ENCODE measurements at places on chromosomes 6 and 20. TPM values are rescaled to one million over a fixed set of nuclear protein-coding genes. Genes with fewer than 3 reads are reported as not detected.

SRMS gene
- total RNA-seq: not detected

FABP7 gene
- 3.6 TPM for total RNA-seq

- no peak for DNase-seq
Measured at GRCh38 chr6:20098267-20098876, 113.9 kb downstream of the MBOAT1 start.

DNA sequence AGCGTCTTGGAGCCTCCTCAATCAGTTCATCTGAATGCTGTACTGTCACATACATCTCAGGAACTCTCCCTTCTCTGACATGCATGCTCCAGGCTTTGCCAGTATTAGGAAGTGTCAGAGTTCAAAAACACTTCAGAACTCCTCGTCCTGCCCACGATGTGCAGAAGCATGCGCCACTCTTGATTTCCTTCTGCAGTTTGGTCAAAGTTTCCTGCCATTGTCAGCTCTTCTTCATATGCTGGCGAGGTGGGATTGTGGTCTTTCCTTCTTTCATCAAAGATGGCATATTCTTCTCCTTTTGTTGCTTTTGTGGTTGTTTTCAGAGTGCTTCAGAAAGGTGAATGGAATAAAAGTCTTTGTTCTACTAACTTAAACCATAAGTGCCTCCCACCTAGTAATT is 21.0 kb downstream of the SLC13A3 start:
- DNase-seq: no peak

- DNase-seq: no peak
Measured at GRCh38 chr20:63062188-63063140, 55.7 kb upstream of the BHLHE23 start.

DNA sequence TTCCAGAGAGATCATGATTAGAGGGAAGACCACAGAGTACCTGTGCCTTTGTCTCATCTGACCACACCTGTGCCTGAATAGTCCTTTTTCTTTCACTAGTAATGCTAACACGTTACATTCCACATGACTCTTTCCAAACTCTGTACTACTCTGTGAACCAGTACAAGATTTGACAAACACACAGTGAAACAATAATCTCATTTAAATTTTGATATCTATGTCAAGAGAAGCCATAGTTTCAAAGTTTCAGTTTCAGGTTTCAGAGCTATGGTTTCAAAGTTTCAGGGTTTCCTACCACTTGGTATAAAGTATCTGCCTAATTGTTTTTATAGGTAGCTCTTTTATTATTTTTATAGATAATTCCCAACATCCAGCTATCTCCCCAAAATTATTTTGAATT is 62.0 kb upstream of the PHACTR2 start:
- DNase-seq: no peak

GRCh38 chr6:22613051-22613450 is 43.7 kb downstream of the HDGFL1 start:
- DNase-seq: no peak

DNA sequence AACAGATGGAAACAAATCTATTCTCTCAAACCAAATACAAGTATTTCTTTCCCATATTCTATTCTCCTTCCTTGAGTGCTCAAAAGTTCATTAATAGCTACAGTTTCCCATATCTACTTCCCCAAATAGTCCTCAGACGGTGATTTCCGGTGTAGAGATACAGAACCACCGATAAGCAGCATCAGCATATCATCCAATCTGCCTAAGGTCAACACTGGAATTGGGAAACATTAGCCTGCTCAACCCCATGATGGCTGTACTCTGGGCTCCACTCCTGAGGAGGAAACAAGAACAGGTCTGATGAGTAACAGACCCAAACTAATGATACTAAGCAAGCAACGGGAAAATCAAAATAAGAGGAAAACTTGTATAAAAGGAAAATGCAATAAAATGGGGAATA is 115.6 kb downstream of the EPB41L2 start:
- DNase-seq: no peak

RBPJL gene
- not detected for total RNA-seq

SIGLEC1 gene
- total RNA-seq: not detected

- no peak for DNase-seq
Measured at GRCh38 chr6:21935561-21936028, 342.0 kb downstream of the SOX4 start.

FAM210B gene
- total RNA-seq: 20.1 TPM

- DNase-seq: no peak
Measured at GRCh38 chr20:43895235-43895634, 19.4 kb upstream of the TOX2 start.

GRCh38 chr6:3244003-3244831 is 14.5 kb upstream of the PSMG4 start:
- no peak for DNase-seq

DNA sequence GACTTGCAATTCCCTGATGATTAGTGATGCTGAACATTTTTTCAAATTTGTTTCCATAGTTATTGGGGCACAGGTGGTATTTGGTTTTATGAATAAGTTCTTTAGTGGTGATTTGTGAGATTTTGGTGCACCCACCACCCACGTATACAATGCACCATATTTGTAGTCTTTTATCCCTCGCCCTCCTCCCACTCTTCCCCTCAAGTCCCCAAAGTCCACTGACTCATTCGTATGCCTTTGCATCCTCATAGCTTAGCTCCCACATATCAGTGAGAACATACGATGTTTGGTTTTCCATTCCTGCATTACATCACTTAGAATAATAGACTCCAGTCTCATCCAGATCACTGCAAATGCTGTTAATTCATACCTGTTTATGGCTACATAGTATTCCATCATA is 167.3 kb downstream of the MYLK4 start:
- no peak for DNase-seq

FRMD1 gene
- total RNA-seq: 0.05 TPM

GRCh38 chr6:25387911-25388310 is 108.7 kb downstream of the CARMIL1 start:
- no peak for DNase-seq

DNA sequence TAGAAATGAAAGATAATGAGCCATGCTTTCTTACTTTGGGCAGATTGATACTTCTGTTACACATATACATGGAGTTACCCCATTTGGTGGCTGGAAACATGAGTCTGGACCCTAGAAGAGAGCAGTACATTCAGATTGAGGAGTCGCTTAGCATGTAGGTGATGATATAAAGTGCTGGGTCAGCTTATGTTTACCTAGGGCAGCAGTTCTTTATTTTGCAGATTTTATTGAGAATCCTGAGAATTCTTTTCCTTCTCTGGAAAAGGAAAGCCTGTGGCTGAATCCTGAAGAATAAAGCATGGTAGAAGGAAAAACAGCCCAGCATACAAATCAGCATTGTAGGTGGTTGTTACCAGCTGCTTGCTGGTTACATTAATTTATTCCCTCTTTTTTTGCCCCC is 91.2 kb downstream of the SMAP1 start:
- DNase-seq: no peak

PHACTR3 gene
- total RNA-seq: 8.7 TPM

- no peak for DNase-seq
Measured at GRCh38 chr20:47354714-47355488, 1.6 kb downstream of the ZMYND8 start.

ZBTB12 gene
- total RNA-seq: 9.0 TPM

PRSS35 gene
- 1.3 TPM for total RNA-seq

DNA sequence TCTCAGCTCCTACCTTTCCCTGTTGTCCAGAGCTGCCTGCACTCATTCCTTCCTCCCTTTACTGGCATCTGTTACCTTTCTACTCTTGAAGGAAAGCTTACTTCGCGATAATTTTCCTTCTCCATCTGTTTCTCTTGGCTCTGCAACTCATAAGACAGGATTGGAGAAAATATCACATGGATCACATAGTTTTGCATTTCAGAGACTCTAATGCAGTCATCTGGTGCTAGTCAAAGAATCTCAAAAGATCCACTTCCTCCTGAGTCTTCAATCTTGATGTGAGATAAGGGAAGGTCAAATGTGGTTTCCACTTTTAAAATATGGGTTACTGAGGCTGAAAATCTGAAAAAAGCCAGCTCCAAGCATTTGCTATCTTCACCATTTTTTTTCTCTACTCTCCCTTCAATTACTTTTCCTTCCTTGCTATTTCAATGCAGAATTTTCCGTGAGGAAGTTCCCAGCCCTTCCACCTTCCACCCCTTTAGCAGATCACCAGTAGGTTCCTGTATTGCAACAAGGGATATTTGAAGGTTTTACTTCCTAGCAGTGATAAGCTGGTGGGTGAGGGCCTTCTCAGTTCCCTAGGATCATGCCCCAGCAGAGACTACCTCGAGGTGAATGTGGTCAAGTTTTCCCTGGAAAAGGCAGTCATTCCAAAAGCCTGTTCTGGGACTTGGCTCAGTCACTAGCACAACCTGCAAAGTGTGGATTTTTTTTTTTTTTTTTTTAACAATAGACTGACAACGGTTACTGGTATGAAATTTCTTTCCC is 62.8 kb upstream of the LRRC1 start:
- no peak for DNase-seq

- no peak for DNase-seq
Measured at GRCh38 chr6:85240787-85241385, 209.0 kb upstream of the NT5E start.

- DNase-seq: no peak
Measured at GRCh38 chr20:6466075-6466810, 301.2 kb upstream of the BMP2 start.

TNFRSF6B gene
- not detected for total RNA-seq

- DNase-seq: no peak
Measured at GRCh38 chr20:56411759-56412472, at the start of gene CASS4. TSS of gene CASS4 (plus strand) at chr20:56412260. CDS start at chr20:56412459, 199 bp downstream.

GRCh38 chr6:169164986-169165385 is 88.7 kb downstream of the THBS2 start:
- DNase-seq: no peak

- DNase-seq: no peak
Measured at GRCh38 chr20:37841971-37842370, 61.0 kb upstream of the VSTM2L start.

DNA sequence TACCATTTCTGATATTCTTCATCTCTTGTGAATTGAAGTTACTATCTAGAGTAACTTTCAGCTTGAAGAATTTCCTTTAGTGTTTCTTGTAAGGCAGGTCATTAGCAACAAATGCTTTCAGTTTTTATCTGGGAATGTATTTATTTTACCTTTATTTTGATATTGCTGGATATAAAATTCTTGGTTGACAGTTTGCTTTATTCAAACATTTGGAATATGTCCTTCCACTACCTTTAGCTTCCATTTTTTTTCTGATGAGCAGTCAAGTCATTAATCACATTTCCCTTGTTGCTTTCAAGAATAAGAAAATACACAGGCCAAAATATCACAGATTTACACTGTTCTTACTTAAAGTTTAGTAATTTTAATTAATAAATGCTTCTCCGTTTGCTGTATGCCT is 5.7 kb upstream of the NELFCD start:
- DNase-seq: no peak

DNA sequence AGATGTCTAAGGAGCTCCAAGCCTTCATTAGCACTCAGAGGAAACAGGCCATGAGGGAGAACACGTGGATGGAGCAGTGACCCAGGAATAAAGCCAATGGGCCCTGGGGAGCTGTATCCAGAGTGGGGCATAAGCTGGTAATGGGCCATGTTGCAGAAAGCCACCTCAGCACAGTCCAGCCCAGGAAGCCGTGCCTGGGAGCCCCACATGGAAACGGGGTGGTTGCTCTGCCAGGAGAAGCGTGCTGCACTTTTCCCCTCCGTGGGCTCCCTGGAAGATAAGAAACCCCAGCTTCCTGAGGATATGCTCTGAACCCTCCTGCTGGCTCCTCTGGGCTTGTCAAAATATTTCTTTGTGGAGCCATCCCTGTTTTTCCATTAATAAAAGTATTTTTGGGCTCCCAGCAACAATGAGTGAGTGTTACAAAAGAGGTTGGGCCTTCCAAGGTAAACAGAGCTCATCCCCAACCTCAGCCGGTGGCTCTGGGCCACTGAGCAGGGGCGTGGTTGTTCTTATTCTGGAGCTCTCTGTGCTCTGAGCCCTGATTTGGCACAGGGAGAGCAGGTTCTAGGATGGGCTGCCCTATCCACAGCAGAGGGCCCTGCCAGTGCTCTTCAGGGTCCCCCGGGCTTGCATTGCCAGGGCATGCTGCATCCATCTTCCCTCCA is 31.2 kb upstream of the NFATC2 start:
- no peak for DNase-seq

GRCh38 chr20:44011251-44011940 is 96.7 kb downstream of the TOX2 start:
- no peak for DNase-seq

GRCh38 chr6:149965194-149966020 is 1.7 kb downstream of the ULBP1 start:
- peak; percentile 51 for DNase-seq

GRCh38 chr6:142851601-142852000 is 93.4 kb downstream of the HIVEP2 start:
- no peak for DNase-seq

SLA2 gene
- total RNA-seq: not detected

DNA sequence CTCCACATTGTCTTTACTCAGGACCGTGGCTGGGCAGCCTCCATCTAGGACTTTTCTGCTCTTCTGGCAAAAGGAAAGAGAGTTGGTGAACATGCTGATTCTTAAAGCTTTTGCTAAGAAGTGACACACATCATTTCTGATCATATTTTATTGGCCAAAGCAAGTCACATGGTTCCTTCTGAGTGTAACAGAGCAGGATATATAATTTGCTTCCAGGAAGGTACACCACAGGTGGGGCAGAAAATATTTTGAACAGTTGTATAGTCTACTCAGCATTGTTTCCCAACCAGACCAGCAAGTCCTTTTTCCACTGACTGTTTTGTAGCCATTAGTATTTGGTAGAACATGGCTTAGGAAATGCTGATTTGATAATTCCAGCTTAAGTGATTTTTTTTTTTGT is 73.5 kb downstream of the AKAP7 start:
- DNase-seq: no peak

DNA sequence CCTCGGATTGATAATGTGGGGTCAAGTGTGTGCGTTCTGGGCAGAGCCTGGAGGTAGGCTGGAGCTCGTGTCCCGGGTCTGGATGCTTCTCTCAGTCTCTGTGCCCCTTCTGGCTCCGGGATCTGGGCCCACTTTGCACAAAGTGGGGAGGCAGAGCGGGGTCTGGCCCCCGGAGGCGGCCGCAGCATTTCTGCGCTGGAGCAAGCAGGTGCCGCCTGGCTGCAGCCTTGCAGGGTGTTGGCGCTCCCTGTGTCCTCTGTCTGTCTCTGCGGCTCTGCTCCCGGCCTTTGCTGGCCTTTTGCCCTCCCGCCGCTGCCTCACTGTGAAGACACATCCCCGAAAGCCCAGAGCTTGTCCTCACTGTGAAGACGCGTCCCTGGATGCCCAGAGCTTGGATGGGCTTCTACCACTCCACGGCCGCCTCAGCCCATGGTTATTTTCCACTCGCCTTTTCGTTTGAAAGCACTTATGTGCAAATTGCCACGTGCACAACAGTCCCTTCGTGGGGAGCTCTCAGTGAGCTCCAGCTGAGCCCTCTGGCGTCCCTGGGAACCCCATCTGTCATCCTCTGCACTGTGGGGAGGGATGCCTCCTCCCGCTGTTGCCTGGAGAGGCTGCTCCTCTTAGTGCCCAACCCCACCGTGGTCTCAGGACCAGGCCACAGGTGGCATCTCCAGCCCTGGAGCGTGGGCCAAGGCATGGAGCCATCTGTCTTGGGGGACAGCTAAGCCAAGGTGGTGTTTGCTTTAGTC is 17.4 kb downstream of the SLCO4A1 start:
- no peak for DNase-seq

- no peak for DNase-seq
Measured at GRCh38 chr20:23150304-23151007, 64.3 kb upstream of the CD93 start.

- DNase-seq: no peak
Measured at GRCh38 chr6:4660377-4661321, 115.6 kb upstream of the CDYL start.

- DNase-seq: no peak
Measured at GRCh38 chr20:55135923-55136322, 660.5 kb downstream of the DOK5 start.

GRCh38 chr20:20455926-20456325 is 88.0 kb downstream of the INSM1 start:
- no peak for DNase-seq

- no peak for DNase-seq
Measured at GRCh38 chr6:157869673-157870302, 46.7 kb downstream of the SNX9 start.
